ENCODE measurements at places on chromosomes 6 and 20.

GRCh38 chr6:41257369-41258195 is 28.9 kb downstream of the TREM1 start:
- DNase-seq, result no peak

- DNase-seq, result no peak
Observed at GRCh38 chr6:99146711-99147110, 199.0 kb upstream of the FBXL4 start.

GRCh38 chr20:56439771-56440291 is 27.8 kb downstream of the CASS4 start:
- DNase-seq, result no peak

DNA sequence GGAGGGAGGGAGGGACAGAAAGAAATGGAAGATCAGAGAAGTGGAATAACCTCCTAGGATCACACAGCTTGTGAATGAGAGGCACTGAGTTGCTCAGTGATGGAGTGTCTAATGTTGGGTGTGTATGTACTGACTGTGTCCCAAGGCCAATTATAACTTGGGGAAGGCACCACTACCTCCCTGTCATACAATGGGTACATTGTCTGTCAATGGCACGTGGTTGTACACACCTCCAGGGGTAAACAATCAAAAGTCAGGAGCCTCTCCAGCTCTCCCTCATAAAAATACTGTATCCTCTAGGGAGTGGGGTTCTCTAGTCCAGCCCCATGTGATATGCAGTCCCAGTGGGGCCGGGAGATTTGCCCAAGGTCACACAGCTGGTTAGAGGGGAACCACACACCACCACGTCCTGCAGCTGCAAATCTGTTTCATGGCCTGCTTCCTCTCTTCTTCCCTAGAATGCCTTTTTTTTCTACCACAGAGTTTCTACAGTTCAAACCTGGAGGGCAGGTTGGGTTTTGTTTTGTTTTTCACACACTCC is 112.5 kb downstream of the SNX5 start:
- DNase-seq, result no peak

- no peak for DNase-seq
Observed at GRCh38 chr6:52022675-52023074, 64.7 kb downstream of the PKHD1 start.

DNA sequence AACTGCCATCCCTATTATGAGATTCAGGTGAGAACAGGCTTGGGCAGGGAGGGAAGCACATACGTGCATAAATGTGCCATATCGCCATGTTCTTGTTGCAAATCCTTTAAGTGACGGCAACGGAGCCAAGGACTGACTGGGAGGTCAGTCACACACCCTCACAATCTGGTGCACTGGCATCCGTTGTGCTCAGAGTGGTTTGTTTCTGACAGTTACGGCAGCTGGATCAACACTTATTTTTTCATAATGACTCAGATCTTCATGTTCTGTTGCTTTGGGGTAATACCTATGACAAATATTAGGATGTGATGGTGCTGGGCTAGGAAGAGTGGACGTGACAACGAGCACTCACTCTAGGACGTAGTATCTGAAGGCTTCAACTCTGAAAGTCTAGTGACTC is 56.2 kb upstream of the PREP start:
- DNase-seq, result no peak

GRCh38 chr20:10927936-10928840 is 254.4 kb upstream of the JAG1 start:
- DNase-seq, result no peak

DNA sequence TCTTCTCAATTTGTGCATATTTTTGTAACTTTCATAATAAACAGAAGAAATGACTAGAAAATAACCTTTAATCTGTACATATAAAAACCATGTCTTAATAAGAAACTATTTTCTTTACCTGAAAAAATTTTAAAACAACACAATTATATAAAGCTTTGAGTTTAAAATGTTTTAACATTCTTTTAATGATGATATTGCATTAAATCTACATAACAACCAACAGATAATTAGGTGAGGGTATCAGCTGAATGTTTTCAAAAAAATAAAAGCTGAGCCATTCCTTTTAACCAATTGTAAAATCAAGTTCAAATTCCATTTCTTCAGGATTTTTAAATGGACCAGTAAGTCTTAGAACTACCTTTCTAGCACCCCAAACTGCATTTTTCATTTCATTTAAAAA is 1185.0 kb upstream of the CITED2 start:
- no peak for DNase-seq

- DNase-seq, result no peak
Observed at GRCh38 chr6:85866758-85867401, 224.2 kb upstream of the SYNCRIP start.

DNA sequence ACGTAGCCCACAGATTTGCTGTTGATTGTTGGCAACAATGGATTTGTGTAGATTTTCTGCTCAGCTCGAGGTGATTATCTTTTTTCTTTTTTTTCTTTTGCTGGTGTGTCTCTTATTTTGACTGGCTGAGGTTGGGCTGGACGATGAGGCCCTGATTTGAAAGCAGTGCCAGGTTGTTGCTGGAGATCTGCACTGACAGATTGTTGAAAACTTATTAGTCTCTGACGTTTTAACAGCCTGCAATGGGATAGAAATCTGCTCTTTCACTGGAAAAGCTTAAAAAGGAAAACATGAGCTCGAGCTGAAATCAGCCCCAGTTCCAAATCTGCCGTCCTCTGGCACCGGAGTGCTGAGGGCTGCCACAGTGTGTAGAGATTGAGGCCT is 87.7 kb downstream of the PDE7B start:
- no peak for DNase-seq

DNA sequence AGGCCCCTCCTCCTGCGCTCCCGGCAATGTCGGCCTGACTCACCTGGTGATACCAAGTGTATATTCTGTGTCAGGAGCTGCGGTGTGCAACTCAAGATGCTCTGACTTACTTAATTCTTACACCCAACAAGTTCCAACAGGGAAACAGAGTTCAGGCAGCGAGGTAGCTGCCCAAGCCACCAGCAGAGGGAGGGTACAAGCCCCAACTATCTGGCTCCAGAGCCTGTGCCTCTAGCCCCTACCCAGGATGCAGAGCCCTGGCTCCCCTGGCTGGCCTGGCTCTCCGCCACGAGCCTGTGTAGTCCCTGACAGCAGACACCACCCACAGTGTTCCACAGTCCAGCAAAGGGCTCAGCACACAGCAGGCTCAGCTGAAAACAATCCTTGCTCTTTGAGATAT is 34.9 kb downstream of the C20orf203 start:
- DNase-seq, result no peak

DNA sequence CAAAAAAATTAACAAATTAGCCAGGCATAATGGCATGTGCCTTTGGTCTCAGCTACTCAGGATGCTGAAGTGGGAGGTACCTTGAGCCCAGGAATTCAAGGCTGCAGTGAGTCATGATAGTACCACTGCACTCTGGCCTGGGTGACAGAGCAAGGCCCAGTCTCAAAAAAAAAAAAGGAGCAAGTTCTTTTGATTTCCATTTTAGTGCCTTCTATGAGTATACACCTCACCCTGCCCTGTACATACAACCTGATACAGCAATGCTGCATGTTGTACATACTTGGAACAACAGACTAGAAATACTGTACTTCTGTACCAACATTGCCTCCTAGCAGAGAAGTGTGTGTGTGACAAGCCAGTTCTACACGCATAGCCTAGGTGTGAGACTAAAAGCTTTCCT is 97.3 kb upstream of the CARMIL1 start:
- DNase-seq, result no peak

- DNase-seq, result no peak
Observed at GRCh38 chr6:79668381-79668780, 37.3 kb downstream of the SH3BGRL2 start.

GRCh38 chr6:37376078-37376743 is 22.4 kb downstream of the RNF8 start:
- DNase-seq, result no peak

DNA sequence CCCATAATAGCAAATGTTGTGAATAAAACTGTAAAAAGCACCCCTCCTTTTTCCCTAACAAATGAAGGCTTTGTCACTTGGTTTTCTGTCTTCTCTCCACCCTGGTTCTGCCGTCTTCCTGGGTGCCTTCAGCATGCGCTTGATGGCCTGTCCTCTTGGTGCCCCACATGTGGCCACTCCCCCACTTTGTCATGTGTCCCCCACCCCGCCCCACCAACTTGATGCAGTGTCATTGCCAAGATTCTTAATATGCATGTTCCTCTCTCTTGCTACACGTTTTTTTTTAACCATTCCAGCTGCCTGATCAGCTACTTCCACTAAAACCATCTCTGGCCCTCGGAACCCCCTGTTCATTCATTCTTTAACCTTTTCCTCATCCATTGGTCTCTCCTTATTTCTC is 340.3 kb downstream of the QKI start:
- no peak for DNase-seq

DNA sequence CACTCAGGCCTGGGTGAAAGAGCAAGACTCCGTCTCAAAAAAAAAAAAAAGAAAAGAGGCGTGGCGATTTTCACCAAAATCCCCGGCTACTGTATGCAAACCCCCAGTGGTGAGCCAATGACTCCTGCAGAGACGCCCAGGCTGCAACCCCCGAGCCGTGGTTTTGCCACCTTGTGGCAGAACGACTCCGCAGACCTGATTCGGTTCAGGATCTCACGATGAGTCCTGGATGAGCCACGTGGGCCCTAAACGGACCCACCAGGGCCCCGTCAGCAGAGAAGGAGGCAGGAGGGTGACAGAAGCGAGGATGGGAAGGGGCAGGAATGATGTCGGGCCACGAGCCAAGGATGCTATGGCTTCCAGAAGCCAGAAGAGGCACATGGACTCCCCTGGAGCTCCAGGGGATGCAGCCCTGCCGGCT is 42.5 kb downstream of the SLC2A4RG start:
- no peak for DNase-seq

DNA sequence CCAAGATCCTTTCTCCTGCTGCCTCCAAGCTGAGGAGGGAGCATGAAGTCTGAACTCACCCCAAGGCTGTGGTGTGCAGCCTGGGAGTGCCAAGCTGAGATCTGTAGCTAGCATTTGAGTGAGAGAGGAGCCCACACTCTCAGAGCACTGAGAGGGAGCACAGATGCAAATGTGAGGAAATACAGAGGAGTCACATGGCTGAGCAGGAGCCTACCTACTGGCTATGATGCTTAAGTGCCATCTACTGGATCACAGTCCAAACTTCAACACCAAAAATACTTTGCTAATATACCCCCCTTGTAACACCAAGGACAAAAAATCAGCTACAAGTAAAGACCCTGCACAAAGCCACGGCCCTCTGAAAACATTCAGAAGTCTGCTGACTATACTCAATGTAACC is 94.4 kb upstream of the IMPG1 start:
- DNase-seq, result no peak

DNA sequence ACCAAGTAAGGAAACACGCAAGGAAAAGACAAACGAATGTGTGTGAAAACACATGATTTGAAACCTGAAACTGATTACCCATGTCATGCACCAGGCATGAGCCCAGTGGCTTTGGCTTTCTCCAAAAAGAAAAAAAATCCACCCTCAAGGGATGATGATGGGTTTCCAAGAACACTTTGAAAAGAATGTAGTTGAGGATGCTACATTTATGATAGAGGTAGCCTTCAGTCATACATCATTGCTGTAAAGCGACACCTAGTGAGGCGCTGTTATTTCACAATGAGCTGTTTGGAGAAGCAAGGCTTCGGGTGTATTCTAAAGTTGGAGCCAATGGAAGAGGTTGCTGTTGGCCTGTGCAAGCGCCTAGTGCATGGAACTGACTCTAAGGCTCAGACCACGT is 124.9 kb downstream of the SCML4 start:
- no peak for DNase-seq

- DNase-seq, result peak; percentile 79
Observed at GRCh38 chr6:29723262-29723665, at the start of gene HLA-F. HLA-F (plus strand) TSS chr6:29723434; CDS start chr6:29723464, 30 bp downstream.

DNA sequence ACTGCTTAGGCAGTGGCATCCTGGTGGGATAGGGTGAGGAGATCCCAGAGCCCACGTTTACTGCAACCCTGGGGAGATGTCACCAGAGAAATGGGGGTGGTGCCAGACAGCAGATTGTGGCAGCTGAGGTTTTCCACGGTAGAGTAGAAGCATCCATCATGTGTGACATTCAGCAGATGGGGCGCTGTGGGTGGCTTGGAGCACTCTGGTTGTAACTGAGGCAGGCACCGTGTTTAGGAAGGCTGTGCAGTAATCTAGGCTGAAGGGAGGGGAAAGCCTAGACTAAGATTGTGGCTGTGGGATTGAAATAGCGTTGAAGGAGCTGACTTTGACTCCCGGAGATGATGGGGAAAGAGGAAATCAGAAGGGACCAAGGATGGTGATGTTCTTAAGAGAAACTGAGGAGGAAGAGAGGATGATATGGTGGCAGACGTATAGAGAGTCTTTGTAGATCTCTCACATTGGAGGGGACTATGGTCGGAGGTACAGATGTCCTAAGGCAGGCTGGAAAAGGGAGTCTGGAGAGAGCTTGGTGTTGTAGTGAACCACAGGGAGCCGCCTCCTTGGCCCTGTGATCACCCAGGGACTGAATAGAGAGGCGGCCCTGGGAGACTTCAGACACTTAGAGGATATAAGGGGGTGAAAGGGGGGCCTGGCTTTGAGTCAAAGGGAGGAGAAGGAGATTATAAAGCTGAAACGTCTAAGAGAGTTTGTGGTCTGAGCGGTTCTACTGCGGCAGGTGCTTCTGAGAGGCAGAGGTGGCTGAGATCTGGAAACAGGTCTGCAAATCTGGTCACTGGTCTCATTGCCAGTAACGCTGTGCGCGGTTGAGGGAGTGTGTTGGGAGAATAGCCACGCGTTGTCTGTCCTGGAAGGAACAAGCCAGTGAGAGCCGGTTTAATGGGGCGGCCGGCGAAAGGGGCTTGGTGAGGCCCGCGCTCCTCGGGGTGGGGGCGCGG is 792 bp upstream of the MICA start:
- DNase-seq, result peak; percentile 24

GRCh38 chr20:52103335-52103912 is 88.2 kb downstream of the ZFP64 start:
- no peak for DNase-seq

GRCh38 chr6:95866732-95867131 is 149.0 kb upstream of the FUT9 start:
- DNase-seq, result no peak

- no peak for DNase-seq
Observed at GRCh38 chr20:16639027-16639941, 66.0 kb upstream of the KIF16B start.

GRCh38 chr6:33621711-33622388 is 728 bp downstream of the ITPR3 start:
- DNase-seq, result peak; percentile 26

DNA sequence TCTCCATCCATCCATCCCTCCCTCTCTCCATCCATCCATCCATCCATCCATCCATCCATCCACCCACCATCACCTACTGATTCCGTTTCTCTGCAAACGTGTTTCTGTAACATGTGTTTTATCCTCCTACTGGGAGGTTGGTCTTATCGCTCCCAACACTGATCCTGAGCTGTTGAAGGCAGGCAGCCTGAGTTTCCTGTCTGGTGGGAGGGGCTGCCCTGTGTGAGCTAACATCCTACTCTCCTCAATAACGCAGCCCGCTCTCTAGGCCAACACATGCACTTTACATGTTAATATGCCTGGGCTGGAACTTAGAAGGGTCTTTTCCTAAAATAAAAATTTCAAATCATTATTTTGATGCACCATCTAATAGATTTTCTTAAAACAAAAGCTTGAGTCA is 126.5 kb downstream of the WDR27 start:
- DNase-seq, result no peak
